ENCODE measurements at places on chromosomes 3 and 15.

- DNase-seq = no peak
These were observed 72.1 kb downstream of the FOXP1 start for GRCh38 chr3:71511446-71511845.

DNA sequence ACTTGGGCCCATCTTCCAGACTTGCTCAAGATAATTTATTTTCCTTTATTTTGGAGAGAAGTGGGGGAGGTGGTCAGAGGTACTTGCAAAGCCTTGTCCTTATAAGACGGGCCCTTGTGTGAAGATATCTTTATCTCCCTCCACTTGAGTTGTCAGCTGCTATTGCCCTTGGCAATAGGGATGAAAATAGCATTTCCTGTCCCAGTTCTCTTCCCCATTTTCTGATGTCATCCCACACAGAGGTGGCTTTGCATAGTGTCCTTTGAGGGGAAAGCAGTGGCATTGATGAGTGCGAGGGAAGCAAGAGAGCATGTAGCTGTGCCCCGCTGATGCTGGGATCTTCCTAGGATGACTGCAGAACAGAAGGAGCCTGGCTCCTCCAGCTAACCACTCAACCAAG lies 41.9 kb upstream of the TUBGCP5 start:
- DNase-seq = no peak

DNA sequence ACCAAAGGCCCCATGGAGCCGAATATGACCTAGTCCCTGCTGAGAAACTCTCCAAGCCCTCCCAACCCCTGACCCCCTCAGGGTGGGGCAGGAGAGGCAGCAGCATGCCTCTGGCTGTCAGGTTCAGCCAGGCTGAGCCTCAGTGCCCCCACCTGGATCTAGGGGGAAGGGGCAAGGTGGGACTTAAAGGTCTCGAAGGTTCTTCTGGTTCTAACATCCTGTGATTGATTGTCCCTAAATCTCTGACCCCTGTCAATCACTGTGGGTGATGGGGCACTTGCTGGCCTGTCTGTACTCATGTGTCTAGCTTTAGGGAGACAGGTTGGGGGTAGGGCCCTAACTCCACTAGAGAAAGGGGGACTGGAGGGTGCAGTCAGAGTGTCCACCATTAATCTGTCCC lies 13.8 kb downstream of the NBEAL2 start:
- DNase-seq = no peak

DNA sequence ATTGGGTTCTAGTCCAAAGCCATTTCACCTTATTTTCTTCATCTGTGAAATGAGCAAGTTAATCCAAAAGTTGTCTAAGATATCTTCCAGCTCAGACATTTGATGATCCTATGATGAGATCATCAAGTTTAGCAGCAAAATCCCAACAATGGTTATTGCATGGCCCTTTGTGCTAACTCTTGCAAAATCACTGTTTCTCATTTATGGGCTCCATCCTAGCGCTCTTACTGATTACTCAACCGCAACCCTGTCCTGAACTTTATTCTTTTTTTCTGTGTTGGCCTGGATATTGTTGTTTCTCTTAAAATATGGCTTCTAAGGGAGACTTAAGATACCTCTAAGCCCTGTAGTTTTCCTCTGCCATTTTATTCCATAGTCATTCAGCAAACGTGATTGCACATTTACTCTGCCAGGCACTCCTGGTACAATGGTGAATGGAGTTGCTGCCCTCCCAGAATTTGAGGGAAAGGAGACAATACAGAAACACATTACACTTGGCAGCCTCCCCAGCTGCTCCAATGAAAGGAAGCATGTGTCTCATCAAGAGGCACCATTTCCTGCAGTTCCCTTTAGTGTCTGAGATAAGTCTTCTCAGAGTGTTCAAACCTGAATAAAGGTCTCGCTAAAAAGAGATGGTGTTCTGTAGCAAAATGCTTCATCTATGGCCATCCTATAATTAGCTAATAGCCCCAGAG lies 4.4 kb downstream of the GXYLT2 start:
- DNase-seq = peak; percentile 15

- no peak for DNase-seq
These were observed 4.5 kb upstream of the CFAP100 start for GRCh38 chr3:126390201-126390600.

DNA sequence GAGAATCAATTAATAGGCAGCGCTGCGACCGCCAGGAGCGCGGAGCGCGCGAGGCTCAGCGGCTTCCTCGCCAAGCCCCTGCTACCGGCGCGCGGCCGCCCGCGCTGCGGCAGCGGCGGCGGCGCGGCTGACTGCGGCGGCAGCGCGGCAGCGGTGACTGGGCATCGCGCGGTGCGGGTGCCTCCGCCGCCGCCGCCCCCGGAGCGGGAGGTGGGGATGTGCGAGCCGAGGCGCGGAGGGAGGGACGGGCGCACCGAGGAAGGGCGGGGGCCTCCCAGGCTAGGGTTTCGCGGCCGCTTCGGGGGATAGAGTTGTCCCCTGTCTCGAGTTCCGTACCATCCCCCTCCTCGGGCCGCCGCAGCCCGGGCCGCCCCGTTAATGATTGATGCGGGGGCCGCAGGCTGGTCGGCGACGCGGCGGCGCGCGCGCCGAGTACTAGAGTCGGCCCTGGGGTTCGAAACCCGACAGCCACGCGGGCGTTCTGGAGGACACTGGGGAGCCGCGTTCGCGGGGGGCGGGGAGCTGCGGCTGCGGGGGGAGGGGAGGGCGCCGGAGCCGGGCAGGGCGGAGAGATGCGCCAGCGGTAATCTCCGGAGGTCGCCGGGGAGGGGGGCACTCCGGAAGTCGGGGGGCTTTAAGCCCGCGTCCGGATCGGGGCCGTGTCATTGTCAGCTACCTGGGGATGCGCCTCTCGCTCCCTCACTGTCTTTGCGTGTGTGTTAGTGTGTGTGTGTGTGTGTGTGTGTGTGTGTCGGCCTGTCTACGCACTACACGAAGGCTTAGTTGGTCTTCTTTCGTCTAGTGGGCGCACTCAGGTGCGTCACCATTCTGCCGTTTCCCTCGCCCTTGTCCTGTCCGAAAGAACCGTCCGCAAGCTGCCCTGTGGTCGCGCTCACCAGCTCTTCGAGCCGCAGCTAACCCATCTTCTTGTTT lies at the start of gene PAQR9:
TSS of gene PAQR9 (minus strand) at position 159 of the 933 bp plus-strand sequence. CDS start 338 bp downstream, outside the sequence.
- peak; percentile 42 for DNase-seq

- DNase-seq = no peak
These were observed 523.9 kb downstream of the PLOD2 start for GRCh38 chr3:145637105-145637504.

DNA sequence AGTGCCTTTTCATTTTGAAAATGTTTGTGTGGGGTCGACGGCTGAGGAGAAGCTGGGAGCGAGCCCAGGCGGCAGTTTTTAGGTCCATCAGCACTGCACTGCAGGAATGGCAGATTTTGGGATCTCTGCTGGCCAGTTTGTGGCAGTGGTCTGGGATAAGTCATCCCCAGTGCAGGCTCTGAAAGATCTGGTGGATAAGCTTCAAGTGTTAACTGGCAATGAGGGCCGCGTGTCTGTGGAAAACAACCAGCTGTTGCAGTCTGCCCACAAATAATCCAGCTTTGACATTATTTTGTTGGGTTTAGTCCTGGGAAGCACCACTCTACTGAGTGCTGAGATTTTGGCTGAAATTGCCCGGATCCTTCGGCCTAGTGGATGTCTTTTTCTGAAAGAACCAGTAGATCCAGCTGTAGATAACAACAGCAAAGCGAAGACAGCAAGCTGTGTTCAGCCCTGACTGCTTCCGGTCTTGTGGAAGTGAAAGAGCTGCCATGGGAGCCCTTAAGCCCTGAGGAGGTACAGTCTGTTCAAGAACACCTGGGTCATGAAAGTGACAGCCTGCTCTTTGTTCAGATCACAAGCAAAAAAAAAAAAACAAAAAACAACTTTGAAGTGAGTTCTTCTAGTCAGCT lies 13.1 kb upstream of the ANP32A start:
- DNase-seq = no peak

DNA sequence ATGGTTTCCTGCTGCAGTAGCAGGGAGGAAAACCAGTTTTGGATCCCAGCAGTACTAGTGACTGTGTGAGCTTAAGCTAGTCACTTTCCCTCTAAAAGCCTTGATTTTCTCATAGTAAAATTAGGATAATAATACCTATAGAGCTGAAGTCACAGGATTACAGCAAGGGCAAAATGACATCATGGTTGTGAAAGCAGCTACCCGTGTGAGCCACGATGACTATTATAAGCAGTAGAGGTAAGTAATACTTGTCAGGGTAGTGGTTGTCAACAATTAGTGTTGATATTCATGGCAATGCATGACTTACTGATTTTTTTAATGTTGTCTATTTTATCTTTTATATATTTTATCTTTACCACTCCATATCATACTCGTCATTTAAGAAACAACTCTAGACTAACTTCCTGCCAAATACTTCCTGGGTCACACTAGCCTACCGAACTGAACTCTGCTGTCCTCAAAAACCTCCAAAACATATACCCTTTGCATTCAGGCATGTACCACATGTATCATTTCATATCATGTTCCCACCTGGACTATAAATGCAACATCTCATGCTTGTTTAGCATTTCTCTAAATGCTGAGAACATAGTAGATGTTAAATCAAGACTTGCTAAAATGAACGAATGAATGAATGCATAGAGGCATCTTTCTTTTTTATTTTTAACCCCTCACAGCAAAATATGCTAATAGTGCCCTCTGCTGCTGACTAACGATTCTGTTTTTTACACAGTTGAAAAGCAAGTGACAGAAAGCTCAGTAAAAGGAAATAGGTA lies 172.6 kb downstream of the P3H2 start:
- peak; percentile 57 for DNase-seq

GRCh38 chr3:171797265-171797679 lies 13.0 kb downstream of the PLD1 start:
- DNase-seq = no peak

DNA sequence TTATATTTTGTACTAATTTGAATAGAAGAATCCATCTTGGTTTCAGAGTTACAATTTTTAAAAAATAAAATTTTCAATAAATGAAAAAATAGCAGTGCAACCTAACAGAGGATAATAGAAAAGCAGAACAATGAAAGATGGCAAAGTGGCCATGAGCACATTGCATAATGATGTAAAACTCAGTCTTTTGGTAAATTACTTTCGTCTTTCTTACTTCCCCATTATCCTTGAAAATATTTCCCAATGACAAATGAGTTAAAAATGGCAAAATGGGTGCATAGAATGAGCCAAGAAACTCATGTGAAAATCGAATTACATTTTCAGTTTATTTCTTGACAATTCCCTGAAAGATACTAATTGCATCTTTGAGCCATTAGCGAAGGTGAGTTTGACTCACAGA lies 236.4 kb downstream of the CDIN1 start:
- DNase-seq = peak; percentile 4

DNA sequence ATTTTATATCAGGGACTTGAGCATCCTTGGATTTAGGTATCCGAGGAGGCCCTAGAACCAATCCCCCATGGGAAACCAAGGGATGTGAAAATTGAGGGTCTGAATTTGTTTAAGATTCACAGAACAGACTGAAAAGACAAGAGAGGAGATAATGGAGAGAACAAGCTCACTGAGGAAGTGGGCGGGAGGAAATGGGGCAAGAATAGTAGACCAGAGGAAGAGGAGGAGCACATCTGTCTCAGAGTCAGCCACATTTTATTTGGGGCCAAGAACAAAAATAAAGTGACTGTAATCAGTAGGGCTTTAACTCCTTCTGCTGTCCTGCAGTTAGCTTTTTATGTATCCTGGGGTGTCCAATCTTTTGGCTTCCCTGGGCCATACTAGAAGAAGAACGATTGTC lies 63.8 kb downstream of the BLM start:
- peak; percentile 80 for DNase-seq

- DNase-seq = no peak
These were observed 229.4 kb downstream of the FEZF2 start for GRCh38 chr3:62143843-62144450.

GRCh38 chr3:134212967-134213665 lies 37.5 kb downstream of the RYK start:
- peak; percentile 88 for DNase-seq

DNA sequence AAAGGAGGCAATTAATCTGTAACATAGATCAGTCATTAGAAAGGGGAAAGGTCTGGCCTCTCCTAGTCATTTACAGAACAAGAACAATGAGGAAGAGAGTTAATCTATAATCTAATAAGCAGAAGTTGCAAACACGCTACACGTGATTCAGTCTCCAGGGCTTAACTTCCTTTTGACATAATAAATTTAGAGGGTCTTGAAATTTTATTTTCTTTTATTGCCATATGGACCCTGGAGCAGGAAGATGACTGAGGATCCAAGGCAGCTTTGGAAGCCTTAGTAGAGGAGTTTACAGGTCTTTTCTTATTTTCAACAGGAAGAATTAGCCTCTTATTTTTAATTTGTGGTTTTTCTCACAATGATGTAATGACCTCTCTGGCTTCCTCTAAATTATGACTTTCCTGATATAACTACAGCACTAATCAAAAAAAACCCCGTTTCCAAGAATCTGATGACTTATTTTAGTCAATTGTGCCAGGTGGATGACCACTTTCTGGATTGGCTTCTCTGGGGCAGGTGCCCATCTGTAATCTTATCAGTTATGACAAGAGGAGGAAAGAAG lies 32.2 kb downstream of the ADGRG7 start:
- DNase-seq = peak; percentile 70

- no peak for DNase-seq
These were observed 563.2 kb downstream of the GBE1 start for GRCh38 chr3:81198216-81198615.

- no peak for DNase-seq
These were observed 86.4 kb upstream of the VGLL3 start for GRCh38 chr3:87077355-87077754.

DNA sequence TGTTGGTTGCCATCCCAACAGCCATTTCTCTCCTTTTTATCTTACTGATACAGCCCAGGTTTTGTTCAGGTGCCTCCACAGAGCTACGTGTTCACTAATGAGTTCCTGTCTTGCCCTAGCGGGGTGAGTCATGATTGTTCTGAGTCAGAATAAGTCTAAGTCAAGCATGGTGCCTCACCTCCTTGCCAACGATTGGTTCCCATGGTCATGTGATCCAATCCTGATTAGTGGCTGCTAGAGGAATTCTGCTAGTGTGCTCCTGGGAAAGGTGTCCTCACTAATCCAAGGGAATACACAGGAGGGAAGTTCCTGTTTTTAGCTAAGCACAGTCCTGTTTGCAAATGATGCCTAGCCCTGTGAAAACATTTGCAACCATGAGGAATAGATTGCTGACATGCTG lies 99.8 kb downstream of the NSUN3 start:
- DNase-seq = no peak

GRCh38 chr15:74294010-74294409 lies 57.9 kb downstream of the CCDC33 start:
- no peak for DNase-seq

DNA sequence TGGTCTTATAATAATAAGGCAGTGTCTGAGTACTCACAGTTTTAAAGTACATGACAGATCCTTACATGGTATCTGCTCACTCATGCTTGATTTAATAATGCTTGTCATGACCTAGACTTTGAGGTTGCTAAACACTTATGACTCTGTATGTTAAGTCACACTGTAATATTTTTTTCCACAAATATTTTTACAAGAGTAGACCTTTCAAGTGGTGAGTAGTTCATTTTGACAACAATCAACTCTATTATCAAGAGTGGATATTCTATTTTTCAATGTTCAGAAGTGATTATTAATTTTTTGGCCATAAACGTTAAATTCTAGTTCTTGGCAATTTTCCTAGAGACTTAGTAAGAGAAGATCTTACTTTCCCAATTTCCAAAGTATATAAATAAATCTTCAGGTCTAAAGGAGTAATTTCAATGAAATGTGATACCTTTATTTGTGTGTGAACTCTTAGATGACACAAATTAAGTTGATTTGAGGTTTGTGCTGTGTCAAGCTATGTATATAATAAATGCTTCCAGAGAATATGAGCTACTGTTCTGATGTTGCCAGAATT lies 104.5 kb downstream of the NLGN1 start:
- no peak for DNase-seq

Data from hematopoietic multipotent progenitor cell treated with erythropoietin and hydrocortisone succinate and interleukin-3 and kit ligand, for 4 days (in vitro differentiated cells).